GM23248 (cell line): ENCODE measurements at places on chromosomes 16 and 17.
A peak's percentile ranks its signal among the peaks of the same experiment; 100 is the strongest.

GRCh38 chr17:48375356-48375755 is 54.7 kb downstream of the SKAP1 start:
- peak; percentile 66 for DNase-seq

- no peak for DNase-seq
Measured at GRCh38 chr17:41347869-41348760, 2.5 kb downstream of the KRT33A start.

- DNase-seq = peak; percentile 84
Measured at GRCh38 chr17:46940692-46941404, 17.9 kb downstream of the GOSR2 start.

GRCh38 chr17:9330141-9330540 is 245.5 kb downstream of the STX8 start:
- DNase-seq = no peak

DNA sequence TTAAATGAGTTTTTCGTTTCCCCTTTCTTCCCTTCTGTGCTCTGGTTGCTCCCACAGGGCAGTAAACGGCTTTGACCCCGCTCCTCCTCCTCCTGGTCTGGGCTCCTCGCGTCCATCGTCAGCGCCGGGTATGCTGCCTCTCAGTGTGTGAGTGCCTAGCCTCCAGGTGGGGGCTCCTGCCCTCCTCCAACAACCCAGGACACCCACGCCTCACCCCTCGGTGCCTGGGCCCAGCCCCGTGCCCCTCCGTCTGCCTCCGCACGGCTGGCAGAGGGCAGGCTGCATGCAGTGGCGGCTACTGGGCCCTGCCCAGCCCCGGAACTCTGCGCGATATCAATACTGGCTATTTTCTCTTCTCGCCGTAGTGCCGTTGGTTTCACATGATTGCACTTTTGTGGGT is 31.2 kb downstream of the NDEL1 start:
- DNase-seq = no peak

DNA sequence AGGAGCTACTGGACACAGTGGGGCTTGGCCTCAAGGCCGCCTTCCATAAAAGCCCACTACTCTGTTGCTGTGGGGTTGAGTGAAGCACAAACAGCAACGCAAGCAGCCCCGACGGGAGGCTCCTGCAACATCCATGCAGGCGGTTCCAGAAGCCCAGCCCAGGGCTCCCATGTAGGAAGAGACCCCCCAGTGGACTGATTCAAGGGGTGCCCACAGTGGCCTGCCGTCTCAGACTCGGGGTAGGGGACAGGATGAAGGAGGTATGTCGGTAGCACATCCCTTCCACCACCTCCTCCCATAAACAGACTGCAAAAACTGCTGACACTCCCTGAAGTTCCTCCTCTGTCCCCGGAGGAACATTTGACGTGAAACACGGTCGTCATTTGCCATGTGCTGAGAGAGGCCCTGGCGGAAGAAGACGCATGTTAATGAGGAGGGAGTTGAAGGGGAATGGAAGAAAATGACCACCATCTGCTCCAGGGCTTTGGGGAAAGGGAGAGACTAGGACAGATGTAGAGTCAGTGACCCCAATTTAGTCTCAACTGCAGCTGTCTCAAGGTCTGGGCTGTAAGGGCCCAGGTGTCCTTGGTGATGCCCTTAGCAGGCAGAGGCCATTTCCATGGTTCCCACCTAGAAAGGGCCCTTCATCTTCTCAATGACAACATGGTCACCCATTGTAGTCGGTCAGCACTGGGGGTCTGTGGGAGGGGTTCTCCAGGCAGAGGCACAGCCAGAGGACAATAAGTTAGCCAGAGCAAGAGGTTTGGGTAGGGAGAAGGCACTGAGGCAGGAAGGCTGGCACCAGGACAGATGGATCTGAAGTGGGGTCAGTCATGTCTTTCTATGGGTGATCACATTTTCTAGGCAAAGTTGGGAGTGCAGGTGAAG is 200.6 kb downstream of the CPPED1 start:
- no peak for DNase-seq

- peak; percentile 17 for DNase-seq
Measured at GRCh38 chr16:55663765-55664677, 8.2 kb downstream of the SLC6A2 start.

DNA sequence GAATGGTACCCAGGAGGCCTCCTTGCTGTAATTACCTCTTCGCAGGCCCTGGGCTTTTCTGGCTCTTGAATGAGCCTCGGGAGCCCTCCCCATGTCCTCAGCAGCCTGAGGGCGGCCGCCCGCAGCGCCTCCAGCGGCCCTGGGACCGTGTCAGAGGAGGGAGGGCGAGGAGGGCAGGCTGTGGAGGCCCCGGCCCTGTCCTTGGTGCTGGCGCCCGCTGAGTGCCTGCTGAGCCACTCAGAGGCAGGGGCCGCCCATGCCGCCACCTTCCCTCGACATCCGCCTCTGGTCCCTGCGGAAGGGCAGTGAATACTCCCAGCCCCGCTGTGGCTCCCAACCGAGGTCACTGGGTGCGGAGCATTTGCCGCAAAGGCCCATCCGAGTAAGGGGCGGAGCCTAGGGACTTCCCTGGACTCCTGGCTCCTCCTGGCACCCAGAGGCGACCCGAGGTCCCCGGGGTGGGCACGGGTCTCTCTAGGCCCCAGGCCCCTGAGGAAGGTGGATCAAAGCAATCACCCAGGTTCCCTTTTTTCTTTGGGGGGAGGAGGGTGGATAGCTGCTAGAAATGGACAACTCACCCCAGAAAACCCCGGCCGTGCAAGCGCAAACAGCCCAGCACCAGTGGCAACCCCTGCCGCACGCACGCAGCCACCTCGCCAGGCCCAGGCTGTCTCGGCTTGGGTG is 2.8 kb downstream of the RBFOX3 start:
- peak; percentile 64 for DNase-seq

GRCh38 chr16:66220702-66221101 is 145.8 kb upstream of the CDH5 start:
- DNase-seq = no peak

GRCh38 chr17:57677858-57678257 is 67.2 kb downstream of the CCDC182 start:
- no peak for DNase-seq

GRCh38 chr17:58583486-58583885 is 69.0 kb upstream of the MTMR4 start:
- no peak for DNase-seq
